ENCODE measurements at places on chromosomes 1 and 21.

DNA sequence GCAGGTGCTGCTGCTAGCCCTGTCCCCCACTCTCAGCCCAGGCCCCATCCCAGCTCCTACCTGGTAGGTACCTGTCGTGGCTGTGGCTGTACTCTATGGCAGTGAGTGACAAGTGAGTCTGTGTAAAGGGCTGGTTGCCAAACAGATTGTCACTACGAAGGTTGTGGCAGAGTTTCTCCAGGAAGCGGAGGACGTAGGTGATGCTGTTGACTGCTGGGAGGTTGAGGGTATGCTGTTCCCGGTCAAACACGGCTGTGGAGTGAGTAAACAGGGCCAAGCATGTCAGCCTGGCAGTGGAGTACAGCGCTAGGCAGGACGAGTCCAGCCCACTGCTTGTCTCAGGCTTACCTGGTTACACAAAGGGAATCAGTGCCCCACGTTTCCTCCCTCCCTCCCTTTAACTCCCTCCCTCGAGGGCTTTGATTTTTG is 24.8 kb upstream of the SLFNL1 start:
- no peak for DNase-seq

- DNase-seq, result no peak
Measured at GRCh38 chr1:145985502-145986439, 10.6 kb downstream of the TXNIP start.

GRCh38 chr21:18772404-18772803 is 368.8 kb upstream of the TMPRSS15 start:
- no peak for DNase-seq

- no peak for DNase-seq
Measured at GRCh38 chr1:160836981-160837557, 25.6 kb downstream of the CD244 start.

- DNase-seq, result no peak
Measured at GRCh38 chr1:108947871-108948525, 15.3 kb downstream of the CLCC1 start.

DNA sequence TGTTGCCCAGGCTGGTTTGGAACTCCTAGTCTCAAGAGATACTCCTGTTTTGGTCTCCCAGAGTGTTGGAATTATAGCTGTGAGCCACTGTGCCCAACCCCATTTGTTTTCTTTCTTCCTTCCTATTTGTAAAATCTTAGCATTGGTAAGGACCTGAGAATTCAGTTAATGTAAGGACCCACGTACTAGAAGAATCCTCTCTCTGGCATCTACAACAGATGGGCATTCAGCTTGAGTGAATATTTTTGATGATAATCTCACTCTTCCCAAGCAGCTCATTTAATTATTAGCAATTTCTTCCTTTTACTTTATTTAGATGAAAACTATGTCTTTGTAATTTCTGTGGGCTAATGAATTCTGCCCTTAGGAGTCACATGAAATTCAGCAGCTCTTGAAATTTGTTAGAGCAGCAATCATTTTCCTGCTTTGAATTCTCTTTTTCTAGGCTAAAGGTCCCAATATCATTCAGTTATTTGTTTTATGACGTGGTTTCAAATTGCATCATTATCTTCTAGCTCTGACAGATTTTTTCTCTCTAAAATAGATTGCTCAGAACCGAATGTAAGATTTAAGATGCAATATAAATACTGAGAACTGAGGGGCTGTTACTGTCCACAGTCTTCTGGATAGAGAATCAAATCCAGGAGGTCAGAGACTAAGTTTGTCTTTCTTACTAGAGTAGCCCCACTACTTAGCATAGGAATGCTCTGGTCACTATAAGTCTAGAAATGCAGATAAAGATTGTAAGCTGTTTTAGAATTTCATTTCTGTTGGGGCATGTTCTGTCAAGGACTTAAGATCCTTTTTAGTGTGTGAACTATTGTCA is 59.4 kb downstream of the EPB41 start:
- DNase-seq, result no peak

DNA sequence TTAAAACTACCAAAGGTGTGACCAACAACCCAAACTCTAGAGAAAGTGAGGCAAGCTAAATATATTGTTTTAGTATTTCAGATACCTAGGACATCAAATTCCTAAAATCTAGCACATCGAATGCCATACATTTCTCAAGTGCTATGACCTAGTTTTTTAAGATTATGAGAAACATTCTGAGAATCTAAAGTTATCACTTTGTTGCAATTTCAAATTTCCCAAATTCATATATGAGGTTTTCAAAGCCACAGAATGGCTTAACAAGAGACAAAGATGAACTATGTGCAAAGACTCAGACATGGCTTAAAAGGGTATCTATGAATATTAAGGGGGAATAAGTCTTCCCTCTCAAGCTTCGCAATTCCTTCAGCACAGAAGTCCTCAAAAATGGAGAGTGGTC is 6.8 kb downstream of the SCYL3 start:
- DNase-seq, result no peak

DNA sequence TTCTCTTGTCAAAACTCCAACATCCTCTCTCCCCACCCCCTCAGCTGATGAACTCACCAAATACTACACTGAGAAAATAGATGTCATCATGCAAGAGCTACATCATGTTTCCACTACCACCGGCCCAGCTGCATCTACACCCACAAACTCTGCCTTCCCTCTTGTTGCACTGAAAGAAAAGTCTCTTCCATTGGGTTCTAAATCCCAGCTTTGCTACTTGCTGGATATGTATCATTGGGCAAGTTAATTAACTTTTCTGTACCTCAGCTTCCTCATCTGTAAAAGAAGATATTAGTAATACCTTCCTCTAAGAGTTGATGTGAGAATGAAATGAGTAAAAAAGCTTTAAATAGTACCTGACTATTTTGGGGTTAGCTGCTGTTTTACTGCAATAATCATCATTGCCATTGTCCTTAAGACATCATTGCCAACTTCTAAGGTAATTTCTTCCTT is 108.6 kb downstream of the OLFML2B start:
- no peak for DNase-seq

DNA sequence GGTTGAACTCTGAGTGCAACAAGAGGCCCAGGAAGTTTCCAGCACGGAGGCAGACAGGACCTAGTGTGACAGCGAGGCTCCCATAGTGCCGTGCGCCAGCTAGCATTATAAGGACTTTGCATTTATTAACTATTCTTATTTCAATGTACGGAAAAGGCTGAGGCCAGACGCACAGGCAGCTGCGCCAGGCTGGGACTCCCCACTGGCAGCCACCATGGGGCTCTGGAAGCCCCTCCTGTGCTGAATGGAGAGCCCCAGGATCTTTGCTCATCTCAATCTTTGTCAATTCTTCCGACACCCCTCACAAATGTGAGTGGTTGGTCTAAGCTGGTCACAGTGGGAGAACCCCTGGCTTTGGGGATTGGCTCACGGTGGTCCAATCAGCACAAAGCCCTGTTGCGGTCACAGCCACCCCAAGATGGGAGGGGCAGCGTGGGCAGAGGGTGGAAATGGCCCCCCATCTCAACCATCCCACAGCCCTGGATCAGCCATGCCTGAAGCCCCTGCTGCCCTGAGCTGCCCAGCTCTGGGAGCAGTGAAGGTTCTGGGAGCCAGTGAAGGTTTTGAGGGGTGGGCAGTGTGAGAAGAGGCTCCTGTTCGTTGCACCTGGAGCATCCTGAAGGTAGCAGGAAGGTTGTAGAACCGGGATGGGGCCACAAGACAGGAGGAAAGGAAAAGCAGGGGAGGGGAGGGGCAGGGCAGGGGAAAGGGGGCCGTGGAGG is 59.5 kb upstream of the ADARB1 start:
- DNase-seq, result no peak

- DNase-seq, result no peak
Measured at GRCh38 chr1:57010511-57010910, 44.7 kb upstream of the C8B start.

DNA sequence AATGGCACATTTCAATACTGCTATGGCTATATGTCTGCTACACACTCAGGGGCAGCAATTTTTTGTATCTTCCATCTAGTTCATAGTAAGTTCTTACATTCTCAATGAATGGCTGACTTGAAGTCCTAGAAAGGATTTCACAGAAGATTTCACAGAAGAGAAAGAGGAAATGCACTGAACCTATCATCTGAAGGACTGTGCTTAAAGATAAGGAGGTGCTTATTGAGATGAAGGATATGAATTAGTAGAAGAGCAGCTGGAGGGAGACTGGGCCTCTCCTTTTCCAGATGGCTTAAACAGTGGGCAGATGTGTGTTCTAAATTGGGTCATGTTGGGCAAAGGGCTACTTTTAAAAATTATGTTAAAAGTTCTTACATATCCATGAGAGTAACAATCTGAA is 14.6 kb downstream of the ADAR start:
- no peak for DNase-seq

DNA sequence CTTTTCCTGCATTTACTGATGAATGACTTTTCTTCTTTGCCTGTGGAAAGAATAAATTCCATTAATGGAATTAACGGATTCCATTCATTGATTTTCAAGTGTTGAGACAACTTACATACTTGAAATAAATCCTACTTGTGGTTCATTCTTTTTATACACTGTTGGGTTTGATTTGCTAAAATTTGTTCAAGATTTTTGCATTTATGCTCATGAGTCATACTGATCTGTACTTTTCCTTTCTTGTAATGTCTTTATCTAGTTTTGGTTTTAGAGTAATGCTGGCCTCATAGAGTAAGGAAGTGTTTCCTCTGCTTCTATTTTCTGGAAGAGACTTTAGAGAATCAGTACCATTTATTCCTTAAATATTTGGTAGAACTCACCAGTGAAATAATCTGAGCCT is 14.4 kb downstream of the UROD start:
- DNase-seq, result no peak

DNA sequence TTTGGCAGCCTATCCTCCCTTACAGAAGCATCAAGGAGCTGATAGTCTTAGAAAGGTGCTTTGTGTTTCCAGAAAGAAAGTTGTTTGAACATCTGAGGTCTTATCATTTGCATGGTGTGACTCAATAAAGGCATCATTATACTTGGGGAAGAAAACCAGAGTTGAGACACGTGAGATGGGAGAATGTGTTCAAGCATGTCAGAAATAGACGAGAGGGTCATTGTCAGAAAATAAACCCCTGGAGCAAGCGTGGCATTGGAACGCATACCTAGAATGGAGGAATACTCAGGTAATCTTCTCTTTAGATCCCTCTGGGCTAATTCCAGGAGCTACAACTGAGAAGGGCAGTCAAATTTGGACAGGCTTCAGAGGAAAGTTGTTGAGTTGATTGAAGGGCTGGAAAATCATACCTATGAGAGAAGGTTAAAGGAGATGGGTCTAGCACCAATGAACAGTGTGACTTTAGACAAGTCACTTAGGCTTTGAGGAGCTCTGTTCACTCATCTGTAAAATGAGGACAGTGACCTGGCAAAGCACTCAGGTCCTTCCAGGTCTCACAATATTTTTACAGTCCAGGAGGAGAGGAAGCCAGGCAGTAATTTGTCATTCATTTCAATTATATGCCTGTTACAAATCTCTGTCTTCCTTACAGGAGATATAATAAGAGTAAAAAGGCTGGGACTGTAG is 101.3 kb upstream of the C1orf21 start:
- no peak for DNase-seq

- DNase-seq, result no peak
Measured at GRCh38 chr21:28602546-28602945, 390.1 kb downstream of the LTN1 start.

DNA sequence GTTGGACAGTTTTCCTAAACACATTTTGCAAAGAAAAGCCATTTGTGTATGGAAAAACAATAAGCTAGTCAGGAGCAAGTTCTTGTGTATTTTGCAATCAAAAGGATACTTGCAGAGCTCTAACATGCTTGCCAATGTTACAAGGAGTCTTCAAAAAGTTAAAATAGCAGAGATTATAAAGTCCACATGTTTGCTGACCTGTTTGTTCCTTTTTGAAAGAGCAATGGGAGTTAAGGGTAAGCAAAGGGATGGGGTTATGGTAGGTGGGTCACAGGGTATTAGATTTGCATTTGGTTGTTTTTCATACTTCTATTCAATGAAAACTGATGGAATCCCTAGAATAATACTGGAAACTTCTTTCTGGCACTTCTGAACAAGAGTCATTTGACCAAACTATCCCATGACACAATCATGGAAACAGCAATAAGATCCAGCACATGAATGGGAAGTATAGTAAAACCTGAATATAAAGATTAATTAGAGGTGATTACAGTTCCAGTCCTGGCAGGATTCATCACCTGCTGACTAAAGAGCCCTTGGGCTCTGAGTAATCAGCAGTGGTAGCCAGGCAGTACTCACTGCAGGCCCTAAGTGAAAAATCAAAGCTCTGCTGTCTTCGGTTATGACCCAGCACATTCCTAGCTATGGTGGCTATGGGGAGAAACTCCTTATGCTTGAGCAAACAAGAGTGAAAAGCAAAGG is 27.1 kb upstream of the ZC3H11B start:
- DNase-seq, result no peak

DNA sequence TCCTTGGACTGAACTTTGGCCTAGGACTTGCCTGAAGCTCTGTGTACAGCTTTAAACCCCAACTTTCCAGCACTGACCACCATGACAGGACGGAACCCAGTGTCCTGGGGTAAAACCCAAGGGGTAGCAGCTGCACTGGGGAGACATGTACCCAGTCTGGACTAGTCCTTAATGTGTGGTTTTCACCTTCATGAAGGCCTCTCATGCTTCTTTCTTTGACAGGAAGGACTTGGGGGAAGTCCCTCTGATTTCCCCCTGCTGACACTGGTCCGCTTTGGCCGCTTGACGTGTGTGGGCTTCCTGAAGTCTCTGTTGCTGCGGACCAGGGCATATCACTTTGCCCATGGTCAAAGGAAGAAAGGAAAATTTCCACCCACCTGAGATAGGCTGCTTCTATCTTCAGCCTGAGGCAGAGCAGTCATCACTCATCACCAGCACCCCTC is 66.3 kb upstream of the PRDX6 start:
- no peak for DNase-seq

DNA sequence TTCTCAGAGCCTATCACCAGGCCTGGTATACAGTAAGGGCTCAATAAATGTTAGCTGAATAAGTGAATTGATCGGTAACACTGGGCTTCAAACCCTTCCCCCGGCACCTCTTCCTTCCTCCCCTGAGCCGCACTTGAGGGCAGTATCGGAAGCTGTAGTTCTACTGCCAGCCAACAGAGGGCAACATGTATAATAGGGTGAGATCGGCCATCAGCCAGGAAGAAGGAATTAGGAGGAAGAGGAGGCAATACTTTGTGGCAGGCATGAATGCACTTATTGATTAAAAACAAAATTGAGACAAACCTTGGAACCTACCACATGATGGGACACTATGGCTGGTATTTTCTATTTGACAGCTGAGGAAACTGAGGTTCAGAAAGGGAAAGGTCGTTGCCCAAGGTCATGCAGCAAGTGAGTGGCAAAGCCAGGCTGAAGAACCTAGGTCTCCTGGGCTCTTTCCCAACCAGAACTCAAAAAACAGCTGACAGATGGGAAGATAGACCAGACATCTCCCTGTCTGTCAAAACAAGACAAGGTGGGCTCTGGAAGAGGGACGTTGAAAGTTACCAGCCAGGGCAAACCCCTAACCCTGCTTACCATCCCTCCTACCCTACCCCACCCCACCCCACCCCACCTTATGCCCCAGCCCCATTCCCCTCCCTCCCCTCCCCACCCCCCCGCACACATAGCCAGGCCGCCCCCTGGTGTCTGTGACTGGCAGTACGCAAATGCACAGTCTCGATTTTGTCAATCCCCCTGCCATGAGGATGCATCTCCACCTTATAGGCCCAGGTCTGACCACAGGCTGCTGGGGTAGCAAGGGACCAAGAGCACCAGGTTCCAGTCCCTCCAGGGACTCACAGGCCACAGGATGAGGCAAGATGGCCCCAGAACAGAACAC is 107.3 kb upstream of the RUNX3 start:
- DNase-seq, result no peak

GRCh38 chr1:14334336-14335176 is 263.9 kb upstream of the KAZN start:
- DNase-seq, result no peak
